ENCODE measurements at places on chromosomes 7 and 10. TPM values are rescaled to one million over a fixed set of nuclear protein-coding genes. Genes with fewer than 3 reads are reported as not detected.

DNA sequence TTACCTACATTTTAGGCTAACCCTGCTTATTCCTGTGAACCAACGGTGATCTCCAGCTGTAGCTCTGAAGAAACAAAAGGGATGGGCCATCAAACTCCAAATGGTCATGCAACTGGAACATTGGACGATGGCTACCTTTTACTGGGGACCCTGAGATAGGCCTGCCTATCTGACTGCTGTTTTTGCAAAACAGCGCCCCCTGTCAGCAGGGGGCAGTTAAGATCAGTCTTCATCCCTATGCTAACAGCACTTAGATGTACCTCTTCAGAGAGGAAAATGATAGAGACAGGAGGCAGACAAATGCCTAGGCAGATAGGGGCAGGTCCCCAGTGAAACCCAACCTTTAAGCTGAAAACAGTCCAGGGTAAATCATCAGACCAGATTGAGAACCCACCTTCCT, 1085.4 kb upstream of the SORCS1 start:
- DNase-seq = no peak

GRCh38 chr7:148993193-148993592, 35.1 kb downstream of the PDIA4 start:
- no peak for DNase-seq

GRCh38 chr10:119189811-119190282, 11.2 kb upstream of the PRDX3 start:
- no peak for DNase-seq

GRCh38 chr7:149772956-149773434, 393 bp downstream of the ZNF467 start:
- no peak for DNase-seq

SRRM3 gene
- 8.2 TPM for total RNA-seq

DNA sequence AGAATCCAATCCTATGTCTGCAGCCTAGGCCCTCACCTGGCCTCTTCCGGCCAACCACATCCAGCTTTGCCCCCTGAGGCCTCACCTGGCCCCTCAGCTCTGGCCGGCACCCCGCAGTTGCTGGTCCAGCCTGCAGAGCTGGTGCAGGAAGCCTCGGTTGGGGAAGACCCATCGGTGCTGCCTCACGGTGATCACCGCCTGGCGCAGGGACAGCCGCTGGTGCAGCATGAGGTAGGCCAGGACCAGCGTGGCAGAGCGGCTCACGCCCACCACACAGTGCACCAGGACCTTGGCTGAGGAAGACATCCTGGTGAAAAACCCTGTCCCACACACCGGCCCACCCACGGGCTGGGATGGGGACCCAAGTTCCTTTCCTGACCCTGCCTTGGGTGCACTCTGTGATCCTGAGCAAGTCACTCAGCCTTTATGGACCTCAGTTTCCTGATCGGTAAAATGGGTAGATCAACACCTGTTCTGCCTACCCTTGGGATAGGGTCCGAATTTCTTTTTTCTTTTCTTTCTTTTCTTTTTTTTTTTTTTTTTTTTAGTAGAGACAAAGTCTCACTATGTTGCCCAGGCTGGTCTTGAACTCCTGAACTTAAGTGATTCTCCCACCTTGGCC, 5.8 kb upstream of the SAMD8 start:
- DNase-seq = no peak

DNA sequence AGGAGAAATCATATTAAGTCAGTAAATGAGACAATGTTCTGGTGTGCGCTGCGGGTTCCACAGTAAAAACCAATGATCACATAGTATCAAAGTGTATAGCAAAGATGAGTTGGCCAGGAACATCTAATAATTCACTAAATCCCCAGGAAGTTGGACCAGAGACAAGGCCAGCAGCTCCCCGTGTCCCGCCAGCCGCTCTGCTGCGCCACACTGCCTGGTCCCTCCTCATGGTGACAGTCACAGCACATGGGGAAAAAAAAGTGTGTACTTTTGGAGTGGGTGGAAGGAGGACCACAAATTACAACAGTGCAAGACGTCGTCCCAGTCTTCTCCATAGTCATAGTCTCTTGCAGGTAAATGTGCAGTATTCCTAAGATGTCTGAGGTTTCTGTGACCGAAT, 239.0 kb upstream of the RNF32 start:
- DNase-seq = no peak

STAG3 gene
- total RNA-seq = 1.4 TPM

PRTFDC1 gene
- 26.3 TPM for total RNA-seq

- no peak for DNase-seq
Observed at GRCh38 chr10:103983367-103983911, 16.5 kb downstream of the SLK start.

DNA sequence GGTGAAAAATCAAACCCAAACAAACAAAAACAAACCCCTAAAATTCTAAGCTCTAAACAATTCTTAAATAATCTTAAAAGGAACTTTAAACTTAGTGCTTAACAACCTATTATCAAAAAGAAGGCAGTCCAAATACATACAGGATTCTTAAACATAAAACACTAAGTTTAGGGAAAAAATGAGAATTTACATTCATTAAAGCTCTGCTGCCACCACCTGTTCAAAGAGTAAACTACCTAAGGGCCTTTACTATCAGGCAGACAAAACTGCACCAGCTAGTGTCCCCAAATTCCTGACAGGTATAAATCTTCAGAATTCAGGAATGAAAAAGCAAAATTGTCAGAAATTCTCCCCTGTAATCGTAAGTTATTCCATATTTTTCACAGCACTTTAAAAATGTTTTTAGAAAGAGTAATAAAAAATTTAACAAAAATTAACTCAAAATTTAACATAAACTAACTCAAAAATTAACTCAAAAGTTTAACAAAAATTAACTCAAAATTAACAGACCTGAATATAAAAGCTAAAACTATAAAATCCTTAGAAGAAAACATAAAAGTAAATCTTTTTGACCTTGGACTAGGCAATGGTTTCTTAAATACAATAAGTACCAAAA, 55.1 kb downstream of the PDZD8 start:
- no peak for DNase-seq

DNA sequence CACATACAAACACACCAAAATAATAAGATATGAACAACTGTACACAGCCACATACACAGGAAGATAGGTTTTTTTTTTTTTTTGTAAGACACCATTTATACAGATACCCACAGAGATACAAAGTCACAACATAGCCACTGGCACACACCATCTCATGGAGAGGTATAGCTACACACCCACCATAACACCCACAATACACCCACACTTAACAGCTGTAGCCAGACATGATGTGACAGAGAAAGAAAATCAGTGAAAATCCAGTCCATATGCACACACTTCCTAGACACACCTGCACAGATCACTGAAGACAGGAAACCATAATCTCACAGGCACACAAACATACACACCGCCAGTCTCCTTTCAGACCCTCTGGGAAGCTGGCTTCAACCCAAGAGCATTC, 62.4 kb upstream of the PAX2 start:
- DNase-seq = no peak

DNA sequence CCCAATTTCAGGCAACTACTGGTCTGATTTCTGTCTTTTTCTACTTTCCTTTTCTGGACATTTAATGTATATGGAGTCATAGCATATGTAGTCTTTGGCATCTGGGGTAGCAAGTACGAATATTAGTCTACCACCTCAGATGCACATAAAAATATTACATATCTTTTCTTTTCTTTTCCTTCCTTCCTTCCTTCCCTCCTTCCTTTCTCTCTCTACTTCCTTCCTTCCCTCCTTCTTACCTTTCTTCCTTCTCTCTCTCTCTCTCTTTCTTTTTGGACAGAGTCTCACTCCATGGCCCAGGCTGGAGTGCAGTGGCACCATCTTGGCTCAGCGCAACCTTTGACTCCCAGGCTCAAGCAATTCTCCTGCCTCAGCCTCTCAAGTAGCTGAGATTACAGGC, 4.0 kb upstream of the OPTN start:
- no peak for DNase-seq

- no peak for DNase-seq
Observed at GRCh38 chr10:123134915-123135414, 805 bp upstream of the HMX3 start.

DDX50 gene
- total RNA-seq = 48.9 TPM

- no peak for DNase-seq
Observed at GRCh38 chr7:131654249-131654558, 97.8 kb upstream of the PODXL start.

GRCh38 chr10:121405549-121405948, 192.7 kb downstream of the FGFR2 start:
- no peak for DNase-seq

- DNase-seq = no peak
Observed at GRCh38 chr10:4652111-4653010, 173.6 kb upstream of the AKR1E2 start.

- no peak for DNase-seq
Observed at GRCh38 chr10:51048792-51049191, 25.5 kb upstream of the PRKG1 start.

DNA sequence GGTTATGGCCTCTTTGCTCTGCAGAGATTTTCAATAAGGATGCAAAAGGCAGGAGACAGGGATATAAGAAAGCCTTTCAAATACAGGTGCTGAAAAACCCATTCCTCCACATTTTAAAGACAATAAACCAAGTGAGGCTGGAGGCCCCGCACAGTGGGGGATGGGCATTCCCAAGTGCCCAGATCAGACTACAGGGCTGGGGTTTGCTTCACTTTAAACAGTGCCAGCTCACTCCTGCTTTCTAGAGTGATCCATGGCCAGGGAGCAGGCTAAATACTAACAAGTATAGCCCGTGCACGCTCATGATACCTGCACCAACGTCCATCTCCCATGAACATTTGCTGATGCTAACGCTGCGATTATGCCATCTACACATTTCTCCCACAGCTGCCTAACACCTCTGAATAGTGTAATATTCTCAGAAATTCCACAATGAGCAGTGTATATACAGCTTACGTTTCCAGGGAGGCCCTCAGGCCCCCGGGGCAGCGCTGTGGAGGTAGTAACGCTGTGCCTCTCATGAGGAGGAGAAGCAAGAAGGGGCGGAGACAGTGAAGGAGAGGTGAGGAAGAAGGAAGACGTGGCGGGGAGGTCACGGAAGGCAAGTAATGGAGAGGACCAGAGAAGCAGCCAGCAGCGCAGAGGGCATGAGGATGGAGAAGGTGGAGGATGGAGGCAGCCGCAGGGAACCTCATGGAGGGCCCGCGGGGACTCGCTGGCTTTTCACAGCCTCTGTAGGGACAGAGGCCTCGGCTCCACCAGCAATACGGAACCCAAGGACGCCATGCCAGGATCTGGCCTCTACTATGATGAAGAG, 141.7 kb downstream of the USP6NL start:
- no peak for DNase-seq

MRC1 gene
- total RNA-seq = not detected

- no peak for DNase-seq
Observed at GRCh38 chr7:129768614-129769399, 157.3 kb downstream of the NRF1 start.

DNA sequence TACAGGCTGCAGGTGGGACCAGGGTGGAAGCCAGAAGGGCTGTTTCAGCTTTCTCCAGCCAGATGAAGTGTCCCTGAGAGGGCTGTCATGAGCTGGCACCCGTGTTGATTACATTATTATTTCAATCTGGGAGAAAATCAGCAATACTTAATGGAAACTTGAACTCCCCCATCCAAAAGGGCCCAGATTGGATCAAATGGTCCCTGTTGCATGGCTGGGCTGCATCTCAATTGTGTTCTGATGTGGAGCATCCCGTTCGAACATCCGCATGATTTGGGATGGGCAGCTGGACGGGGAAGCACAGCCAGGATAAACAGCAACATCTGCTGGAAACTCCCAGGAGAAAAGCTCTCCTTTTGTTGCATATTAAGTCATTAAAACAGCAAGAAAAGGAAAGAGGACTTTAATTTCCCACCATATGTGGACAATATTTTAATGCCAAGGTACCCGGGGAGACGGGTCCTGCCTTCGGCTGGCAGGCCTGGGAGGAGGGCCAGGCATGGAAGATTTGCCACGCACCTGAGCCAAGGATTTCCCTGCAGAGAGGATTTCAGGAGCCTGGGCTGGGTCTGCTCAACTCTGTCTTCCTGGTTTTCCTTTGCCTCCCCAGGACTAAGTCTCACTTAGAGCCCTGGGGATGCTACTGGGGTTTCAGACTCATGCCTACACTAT, 52.4 kb downstream of the NPTX2 start:
- no peak for DNase-seq

- no peak for DNase-seq
Observed at GRCh38 chr7:120794106-120794729, 63.7 kb downstream of the TSPAN12 start.

- DNase-seq = no peak
Observed at GRCh38 chr7:134293002-134293740, 23.6 kb downstream of the SLC35B4 start.

- DNase-seq = no peak
Observed at GRCh38 chr10:78543031-78543748, 509.5 kb downstream of the RPS24 start.

DNA sequence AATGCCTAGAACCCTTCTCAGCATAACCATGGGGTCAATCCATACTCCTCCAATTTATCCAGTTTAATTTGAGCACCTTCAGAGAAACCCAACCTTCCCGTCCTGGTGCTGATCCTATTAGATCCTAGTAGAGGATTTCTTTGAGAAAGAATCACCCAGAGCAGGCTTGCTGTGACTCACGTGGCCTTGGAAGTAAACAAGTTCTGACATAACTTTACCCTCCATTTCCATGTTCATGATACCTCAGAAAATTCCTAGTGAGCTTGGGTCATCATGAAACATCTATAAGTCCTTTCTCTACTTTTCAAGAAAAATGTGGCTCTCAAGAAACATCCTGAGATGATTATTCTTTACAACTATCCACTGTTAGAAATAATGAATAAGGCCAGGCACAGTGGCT, 71.7 kb downstream of the PRLHR start:
- DNase-seq = no peak

CDHR3 gene
- 3.2 TPM for total RNA-seq

FKBP9 gene
- total RNA-seq = 208 TPM

SNX10 gene
- total RNA-seq = 5.1 TPM

DNA sequence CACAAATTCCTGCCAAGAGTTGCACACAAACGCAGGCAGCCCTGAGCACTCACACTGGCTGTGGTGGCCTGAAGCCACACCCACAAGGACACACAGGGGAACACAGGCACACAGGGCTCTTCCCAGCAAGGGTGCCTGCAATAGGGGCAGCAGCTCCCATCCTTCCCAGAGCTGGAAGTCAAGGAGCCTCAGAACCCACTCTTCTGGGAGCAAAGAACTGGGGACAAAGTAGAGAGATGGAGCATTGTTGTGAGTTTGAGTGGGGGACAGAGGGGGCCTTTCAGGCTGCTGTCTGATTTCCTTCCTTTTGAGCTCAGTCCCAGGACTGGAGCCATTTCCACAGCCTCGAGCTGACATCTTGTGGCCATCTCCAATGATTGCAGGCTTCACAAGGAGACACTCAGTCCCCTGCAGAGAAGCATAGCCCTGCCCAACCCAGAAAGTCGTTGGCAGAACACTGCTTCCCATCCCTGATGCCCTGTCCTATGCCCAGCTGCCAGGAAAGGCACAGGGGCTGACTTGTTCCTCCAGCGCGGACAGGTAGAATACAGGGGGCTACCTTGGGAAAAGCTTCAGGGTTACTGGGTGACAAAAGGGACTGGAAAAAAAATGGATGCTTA, 34.4 kb upstream of the SLF2 start:
- DNase-seq = no peak

- no peak for DNase-seq
Observed at GRCh38 chr10:48511875-48512231, 93.0 kb downstream of the ARHGAP22 start.

SH2D4B gene
- total RNA-seq = 0.27 TPM
